ENCODE measurements at places on chromosomes 3 and 15. TPM values are rescaled to one million over a fixed set of nuclear protein-coding genes. Genes with fewer than 3 reads are reported as not detected.

DNA sequence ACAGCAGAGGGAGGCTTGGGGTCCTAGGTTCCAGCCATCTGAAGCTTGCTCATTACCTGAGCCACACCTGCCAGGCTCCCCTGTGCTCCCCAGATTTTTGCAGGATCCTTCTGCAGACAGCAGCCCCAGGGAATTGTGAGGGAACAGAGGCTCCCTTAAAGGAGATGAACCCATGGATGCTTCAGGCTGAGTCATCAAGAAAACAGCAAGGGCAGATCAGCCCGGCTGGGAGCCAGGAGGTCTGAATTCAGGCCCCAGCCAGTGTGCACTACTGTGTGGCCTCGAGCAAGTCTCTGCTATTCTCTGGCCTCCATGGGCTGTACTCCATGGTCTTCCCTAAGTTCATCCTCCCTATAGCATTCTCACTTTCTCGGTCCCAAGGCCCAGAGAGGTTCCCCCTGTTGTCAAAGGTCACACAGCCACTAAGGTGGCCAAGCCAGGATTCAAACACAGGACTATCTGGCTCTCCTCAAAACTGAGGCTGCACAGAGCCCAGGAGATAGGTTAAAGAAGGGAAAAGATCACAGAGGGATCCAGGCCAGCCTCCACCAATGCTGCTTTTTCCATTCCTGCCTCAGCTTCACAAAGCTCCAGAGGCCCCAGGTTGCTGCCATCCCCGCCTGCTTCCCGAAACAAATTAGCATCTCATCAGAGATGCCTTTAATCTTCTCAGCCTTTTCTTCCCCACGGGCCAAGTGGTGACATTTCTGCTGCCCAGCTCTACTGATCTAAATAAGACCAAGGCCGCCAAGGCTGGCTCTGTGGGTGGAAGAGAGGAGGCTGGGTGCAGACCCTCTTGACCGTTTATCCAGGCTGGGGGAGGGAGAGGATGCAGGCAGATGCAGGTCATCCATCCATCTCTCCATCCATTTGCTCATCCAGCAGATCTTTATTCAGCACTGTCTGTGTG lies 21.2 kb upstream of the GRIP2 start:
- H3K36me3 ChIP-seq = no peaks in the 10 kb centered on the region
- H3K27me3 ChIP-seq = peaks cover 2% of the 10 kb centered on the region
- H3K4me1 ChIP-seq = no peaks in the 10 kb centered on the region
- DNase-seq = no peak
- H3K4me3 ChIP-seq = no peak overlapping the region

GRCh38 chr15:95853350-95853749 lies 477.1 kb upstream of the NR2F2 start:
- no peak overlapping the region for H3K4me3 ChIP-seq
- H3K27ac ChIP-seq = no peak overlapping the region
- DNase-seq = no peak
- H3K36me3 ChIP-seq = no peaks in the 10 kb centered on the region
- peaks cover 2% of the 10 kb centered on the region for H3K27me3 ChIP-seq

DNA sequence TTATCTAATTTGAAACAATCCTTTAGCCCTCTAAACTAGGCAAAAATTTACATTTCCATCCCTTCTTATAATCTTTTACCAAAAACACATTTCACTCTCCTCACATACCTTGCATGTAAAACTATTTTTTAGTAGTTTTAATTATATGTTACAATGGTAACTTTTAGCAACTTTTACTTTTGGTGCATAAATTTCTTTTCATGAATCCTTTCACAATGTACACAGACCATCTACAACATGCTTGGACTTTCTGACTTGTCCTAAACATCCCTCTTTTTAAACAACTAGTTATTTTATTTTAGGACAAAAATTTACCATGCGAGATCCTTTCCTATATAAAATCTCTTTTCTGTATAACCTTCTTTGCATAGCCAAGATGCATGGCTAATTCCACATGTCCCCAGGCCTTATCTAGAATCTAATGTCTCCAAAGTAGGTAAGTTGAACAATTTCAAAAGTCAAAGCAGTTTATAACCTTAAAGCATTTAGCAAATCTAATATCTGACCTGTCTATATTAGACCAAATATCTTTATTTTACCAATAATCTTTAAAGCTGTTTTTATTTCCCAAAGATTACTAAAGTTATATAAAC lies 14.4 kb upstream of the ALDH1L1 start:
- H3K27ac ChIP-seq = no peak overlapping the region
- DNase-seq = no peak
- H3K4me3 ChIP-seq = no peak overlapping the region
- no peaks in the 10 kb centered on the region for H3K4me1 ChIP-seq
- H3K27me3 ChIP-seq = peaks cover 6% of the 10 kb centered on the region

- DNase-seq = no peak
- H3K27me3 ChIP-seq = no peaks in the 10 kb centered on the region
- peaks cover 8% of the 10 kb centered on the region for H3K4me1 ChIP-seq
- H3K36me3 ChIP-seq = peaks cover 15% of the 10 kb centered on the region
- no peak overlapping the region for H3K27ac ChIP-seq
These were observed 18.0 kb downstream of the SPICE1 start for GRCh38 chr3:113496924-113497323.

- no peak overlapping the region for H3K27ac ChIP-seq
- no peak overlapping the region for H3K4me3 ChIP-seq
- no peaks in the 10 kb centered on the region for H3K4me1 ChIP-seq
- DNase-seq = no peak
These were observed 29.6 kb downstream of the LRRC3B start for GRCh38 chr3:26652164-26652563.

DNA sequence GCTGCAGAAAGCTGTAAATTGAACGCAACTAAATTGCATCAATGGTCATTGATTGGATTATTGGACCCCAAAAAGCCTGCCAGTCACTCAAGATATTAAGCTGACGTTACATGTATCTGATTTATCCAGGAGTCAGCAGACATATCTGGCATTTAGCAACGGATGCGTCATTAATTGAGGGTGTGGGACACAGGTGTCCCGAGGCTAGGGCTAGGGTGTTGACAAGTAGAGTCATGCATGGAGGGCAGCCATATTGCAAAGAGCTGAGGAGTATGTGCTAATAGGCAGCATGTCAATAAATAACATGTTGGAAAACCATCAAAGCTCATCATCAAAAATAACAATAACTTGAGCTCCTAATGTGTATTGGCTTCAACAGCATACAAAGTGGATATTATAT lies 234.5 kb upstream of the GOLGA6L4 start:
- H3K4me3 ChIP-seq = no peak overlapping the region
- H3K27me3 ChIP-seq = peaks cover 2% of the 10 kb centered on the region
- H3K4me1 ChIP-seq = no peaks in the 10 kb centered on the region
- DNase-seq = no peak

DNA sequence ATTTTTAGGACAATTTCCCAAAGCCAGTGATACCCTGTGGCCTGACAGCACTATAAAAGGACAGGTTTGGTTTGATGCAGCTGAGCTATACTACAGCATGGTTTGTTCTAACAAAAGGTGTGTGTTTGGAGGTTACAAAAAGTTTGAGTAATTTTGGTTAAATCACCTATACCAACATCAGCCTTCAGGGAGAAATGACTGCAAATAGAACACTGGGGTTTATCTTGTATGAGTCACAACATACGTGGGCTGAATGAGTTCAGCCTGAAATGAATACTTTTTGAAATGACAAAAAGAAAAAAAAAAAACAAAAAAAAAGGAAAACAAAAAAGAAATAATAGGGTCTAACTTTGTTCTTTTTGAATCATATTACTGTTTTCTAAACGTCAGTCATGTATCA lies 345.7 kb downstream of the CNTN3 start:
- no peak for DNase-seq
- H3K27me3 ChIP-seq = no peaks in the 10 kb centered on the region

GRCh38 chr3:16309558-16309957 lies 44.5 kb downstream of the OXNAD1 start:
- peak overlapping the region; percentile 37 for H3K4me3 ChIP-seq
- peak; percentile 83 for DNase-seq
- H3K36me3 ChIP-seq = peaks cover 81% of the 10 kb centered on the region
- peak overlapping the region; percentile 93 for H3K27ac ChIP-seq
- no peaks in the 10 kb centered on the region for H3K27me3 ChIP-seq
- H3K4me1 ChIP-seq = peaks cover 91% of the 10 kb centered on the region

DNA sequence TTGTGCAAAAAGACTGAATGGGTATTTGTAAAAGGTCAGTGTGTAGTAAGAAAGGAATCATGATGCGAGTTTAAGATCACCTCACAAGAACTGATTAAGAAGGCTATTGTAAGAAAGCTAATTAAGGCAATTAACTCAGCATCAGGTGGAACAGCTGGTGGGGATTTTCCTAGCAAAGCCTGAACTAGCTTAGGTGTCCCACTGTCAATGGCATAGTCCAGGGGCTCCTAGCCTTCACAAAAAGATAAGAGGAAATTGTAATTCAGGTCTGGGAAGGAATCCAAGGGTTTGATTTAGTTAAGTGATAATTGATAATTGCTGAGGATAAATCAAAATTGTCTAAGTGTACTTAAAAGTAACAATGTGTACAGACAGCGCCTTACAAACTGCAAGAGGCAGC lies 901.6 kb downstream of the TUSC7 start:
- no peaks in the 10 kb centered on the region for H3K36me3 ChIP-seq
- DNase-seq = no peak
- no peak overlapping the region for H3K4me3 ChIP-seq
- H3K4me1 ChIP-seq = no peaks in the 10 kb centered on the region
- H3K27ac ChIP-seq = no peak overlapping the region
- no peaks in the 10 kb centered on the region for H3K27me3 ChIP-seq

DNA sequence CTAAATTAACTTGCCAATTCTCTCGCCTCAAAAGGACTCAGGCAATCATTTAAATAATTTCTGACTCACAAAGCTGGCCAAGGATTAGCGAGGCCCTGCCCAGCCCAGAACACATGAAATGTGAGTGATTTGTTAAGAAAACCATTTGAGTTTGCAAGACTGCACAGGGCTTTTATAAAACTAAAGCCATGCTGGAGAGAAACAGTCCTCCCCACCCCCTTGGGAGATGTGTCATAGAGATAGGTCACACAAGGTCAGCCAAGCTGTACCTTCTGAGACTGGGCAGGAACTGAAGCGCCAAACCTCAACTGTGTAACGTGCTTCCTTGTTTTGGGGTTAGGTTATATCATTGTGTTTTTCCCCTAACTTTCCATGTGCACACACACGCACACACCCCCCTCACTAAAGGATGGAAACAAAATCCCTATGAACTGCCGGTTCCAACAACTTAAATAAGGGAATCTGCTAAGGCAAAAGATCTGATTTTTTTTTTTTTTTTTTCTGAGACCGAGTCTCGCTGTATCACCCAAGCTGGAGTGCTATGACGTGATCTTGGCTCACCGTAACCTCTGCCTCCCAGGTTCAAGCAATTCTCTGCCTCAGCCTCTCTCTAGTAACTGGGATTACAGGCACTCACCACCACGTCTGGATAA lies 8.1 kb downstream of the SPATA12 start:
- H3K27ac ChIP-seq = no peak overlapping the region
- no peaks in the 10 kb centered on the region for H3K36me3 ChIP-seq
- DNase-seq = peak; percentile 31
- peaks cover 3% of the 10 kb centered on the region for H3K27me3 ChIP-seq

DNA sequence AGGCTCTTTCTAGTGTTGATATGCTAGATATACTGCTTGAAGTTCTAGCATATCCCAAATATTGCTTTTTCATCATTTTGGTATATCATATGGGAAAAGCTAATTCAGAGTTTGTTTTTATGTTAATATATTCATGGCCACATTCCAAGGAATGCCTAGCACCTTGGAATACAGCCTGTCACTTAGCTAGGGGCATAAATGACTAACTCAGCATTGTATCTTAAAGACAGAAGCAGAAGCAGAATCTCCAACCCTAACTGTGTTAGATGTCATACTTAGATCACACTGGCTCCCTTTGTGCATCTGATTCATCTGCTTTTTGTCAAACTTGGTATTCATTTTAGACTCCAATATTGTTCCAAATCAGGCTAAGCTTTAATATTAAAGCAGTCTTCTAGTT lies 130.8 kb upstream of the TSPAN3 start:
- H3K4me1 ChIP-seq = no peaks in the 10 kb centered on the region
- H3K27me3 ChIP-seq = no peaks in the 10 kb centered on the region
- no peak overlapping the region for H3K27ac ChIP-seq
- H3K36me3 ChIP-seq = peaks cover 15% of the 10 kb centered on the region

- no peak overlapping the region for H3K4me3 ChIP-seq
- DNase-seq = no peak
- H3K27me3 ChIP-seq = no peaks in the 10 kb centered on the region
- no peaks in the 10 kb centered on the region for H3K36me3 ChIP-seq
- H3K4me1 ChIP-seq = peaks cover 16% of the 10 kb centered on the region
These were observed 191.1 kb downstream of the TIGIT start for GRCh38 chr3:114484919-114485318.

DNA sequence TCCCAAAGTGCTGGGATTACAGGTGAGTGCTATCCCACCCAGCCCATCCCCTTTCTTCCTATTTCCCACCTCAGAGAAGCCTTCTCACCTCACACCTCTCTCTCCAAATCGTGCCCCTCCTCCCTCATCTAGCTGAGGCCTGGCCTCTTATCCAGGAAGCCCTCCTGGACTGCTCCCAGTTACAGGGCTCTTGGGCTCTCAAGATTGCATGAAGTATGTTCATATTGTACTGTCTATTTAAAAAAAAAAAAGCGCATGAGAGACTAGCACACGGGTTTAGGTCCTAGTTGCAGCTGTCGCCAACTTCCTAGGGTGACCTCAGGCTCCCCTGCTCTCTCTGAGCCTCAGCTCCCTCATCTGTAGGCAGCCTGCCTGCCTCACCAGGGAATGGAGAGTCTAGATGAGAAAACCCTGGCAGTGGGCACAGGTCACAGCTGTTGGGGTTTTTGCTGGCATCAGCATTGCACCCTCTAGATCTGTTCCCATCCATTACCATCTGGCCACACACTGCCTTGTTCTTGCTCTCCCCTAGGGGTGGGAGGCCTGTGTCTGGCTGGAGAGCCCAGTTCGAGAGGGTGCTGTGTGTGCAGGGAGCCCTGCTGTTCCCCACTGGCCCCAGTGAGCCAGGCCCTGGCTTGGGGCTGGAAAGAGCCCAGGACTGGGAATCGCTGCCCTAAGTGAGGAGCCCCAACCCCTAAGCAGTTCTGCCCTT lies 24.2 kb upstream of the C15orf39 start:
- peaks cover 43% of the 10 kb centered on the region for H3K27me3 ChIP-seq
- H3K4me3 ChIP-seq = no peak overlapping the region
- H3K27ac ChIP-seq = no peak overlapping the region
- no peak for DNase-seq
- peaks cover 15% of the 10 kb centered on the region for H3K4me1 ChIP-seq
- H3K36me3 ChIP-seq = no peaks in the 10 kb centered on the region

- peak; percentile 75 for DNase-seq
- no peaks in the 10 kb centered on the region for H3K36me3 ChIP-seq
- H3K27ac ChIP-seq = no peak overlapping the region
These were observed 12.7 kb upstream of the TSPAN3 start for GRCh38 chr15:77083381-77084160.

Gene SLC6A20
- total RNA-seq = not detected

Gene GABRA5
- total RNA-seq = not detected

Gene PEX11A
- total RNA-seq = 3.3 TPM

Gene RGMA
- not detected for total RNA-seq

Gene PPM1L
- total RNA-seq = 2.6 TPM

Gene CCR9
- total RNA-seq = 0.20 TPM

Gene SLC28A2
- not detected for total RNA-seq

All from activated CD8-positive, alpha-beta T cell treated with anti-CD3 and anti-CD28 coated beads for 36 hours (primary cell).